Stimulated activated CD4-positive, alpha-beta T cell treated with anti-CD3 and anti-CD28 coated beads, Interleukin-4, amount 100 ng/mL, for 4 hours (primary cell): ENCODE measurements at places on chromosomes 3 and 15.

- DNase-seq = no peak
Measured at GRCh38 chr3:194777729-194778128, 92.0 kb downstream of the FAM43A start.

DNA sequence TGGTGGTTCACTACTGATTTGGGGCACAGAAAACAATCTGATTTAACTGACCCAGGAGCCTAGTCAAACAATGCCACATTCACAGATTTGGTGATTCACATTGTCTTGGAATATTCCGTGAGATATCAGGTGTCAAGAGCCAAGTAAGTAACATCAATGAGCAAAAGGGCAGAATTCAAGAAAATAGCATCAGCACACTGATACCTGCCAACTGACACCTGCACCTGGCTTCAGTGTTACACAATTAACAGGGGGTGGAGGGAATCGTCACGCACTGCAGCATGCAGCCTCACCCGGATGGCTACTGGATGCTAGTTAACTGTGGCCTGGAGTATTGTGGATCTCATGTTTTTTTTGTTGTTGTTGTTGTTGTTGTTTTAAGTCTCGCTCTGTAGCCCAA is 17.6 kb downstream of the CCNL1 start:
- DNase-seq = no peak

GRCh38 chr3:4015426-4015825 is 216.2 kb downstream of the LRRN1 start:
- no peak for DNase-seq

DNA sequence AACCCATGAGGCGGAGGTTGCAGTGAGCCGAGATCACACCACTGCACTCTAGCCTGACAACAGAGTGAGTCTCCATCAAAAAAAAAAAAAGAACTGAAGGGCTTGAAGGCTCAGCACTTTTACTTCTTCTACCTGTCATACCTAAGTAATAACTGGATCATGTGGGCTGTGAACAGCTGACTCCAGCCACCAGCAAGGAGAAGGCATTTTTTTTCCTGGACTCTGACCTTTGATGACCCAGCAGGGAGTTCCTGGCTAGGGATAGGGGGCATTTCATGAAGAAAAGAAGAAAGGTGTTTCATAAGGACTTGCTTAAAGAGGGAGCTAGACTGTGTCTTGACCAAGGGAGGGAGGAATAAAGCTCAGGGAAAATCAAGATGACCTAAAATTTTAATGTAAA is 266.0 kb downstream of the ZNF621 start:
- DNase-seq = no peak

- DNase-seq = no peak
Measured at GRCh38 chr3:171960159-171960558, 79.2 kb upstream of the FNDC3B start.

GRCh38 chr15:71048913-71049675 is 66.2 kb upstream of the THSD4 start:
- no peak for DNase-seq

DNA sequence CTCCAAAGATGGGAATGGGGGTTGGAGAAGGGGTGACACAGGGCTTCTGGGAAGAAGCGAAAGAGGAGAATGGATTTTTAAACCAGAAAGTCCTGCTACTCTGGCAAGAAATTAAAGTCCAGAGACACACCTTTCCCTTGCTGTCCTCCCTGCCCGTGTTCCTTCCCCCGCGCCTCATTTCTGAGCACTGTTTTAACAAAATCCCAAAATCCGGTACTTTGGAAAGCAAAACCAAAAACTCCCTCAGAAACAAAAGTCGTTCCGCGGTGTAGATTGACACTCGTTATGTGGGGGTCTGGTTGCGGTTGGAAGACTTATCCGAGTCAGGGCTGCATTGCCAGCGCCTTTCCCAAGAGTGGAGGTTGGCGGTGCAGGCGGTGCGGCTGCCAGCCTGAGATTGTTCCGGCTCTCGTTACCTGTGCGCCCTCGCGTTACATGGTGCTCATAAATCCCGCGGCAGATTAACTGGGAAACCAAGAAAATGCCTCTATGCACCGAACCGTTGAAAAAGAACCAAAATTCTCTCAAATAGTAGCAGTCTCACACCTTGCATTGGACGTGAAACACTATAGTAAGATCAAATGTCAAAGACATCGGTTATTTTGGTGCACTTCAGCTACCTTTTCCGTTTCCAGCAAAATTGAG is 217.7 kb downstream of the MEIS2 start:
- DNase-seq = no peak

DNA sequence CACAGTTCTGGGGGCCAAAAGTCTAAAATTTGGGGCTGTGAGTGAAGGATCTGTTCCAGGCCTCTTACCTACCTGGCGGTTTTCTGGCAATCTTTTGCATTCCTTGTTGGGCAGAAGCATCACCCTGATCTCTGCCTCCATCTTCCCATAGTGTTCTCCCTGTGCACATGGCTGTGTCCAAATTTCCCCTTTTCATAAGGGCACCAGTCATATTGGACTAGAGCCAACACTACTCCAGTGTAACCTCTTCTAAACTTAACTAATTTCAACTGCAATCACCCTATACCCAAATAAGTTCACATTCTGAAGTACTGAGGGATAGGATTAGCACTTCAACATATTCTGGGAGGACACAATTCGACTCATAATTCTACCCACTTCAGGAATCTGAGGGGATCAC is 85.0 kb downstream of the CCNL1 start:
- DNase-seq = no peak

- DNase-seq = no peak
Measured at GRCh38 chr15:65828585-65828984, 36.5 kb upstream of the DENND4A start.

DNA sequence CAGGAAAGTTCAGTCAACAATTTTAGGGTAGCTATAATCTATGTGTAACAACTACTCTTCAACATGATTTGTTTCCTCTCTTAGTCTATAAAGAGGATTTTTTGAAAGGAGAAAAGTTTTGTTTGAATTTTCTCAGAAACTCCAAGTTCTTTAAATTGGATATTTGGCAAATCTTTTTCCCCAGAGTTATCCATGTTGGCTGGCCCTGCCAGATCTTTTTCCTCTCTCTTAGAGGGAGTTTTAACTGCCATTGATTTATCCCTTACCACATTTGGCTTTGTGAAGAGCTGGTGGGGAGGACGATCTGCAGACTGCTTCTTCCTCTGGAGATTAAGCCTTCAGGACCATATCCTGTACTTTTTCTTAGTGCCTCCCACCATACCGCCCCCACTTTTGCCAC is 64.9 kb upstream of the ROPN1 start:
- no peak for DNase-seq

GRCh38 chr3:26064297-26064696 is 274.4 kb downstream of the OXSM start:
- no peak for DNase-seq

DNA sequence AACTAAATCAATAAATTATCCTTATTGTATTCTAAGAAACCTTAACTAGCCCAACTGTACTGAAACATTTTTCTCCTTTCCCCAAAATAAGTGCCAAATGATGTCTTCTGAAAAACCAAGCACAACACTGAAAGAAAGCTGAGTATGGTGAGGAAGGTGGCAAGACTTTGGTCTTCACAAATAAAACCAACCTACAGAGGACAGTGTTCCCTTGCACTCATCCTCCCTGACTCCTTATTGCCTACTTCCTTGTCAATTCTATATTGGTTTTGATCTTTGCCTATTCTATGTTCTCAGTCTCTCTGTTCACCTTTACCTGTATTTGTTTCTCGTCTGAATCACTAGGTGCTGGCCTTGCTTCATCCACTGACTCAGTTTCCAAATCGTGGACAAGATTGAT is 490.1 kb upstream of the ZNF385D start:
- no peak for DNase-seq

DNA sequence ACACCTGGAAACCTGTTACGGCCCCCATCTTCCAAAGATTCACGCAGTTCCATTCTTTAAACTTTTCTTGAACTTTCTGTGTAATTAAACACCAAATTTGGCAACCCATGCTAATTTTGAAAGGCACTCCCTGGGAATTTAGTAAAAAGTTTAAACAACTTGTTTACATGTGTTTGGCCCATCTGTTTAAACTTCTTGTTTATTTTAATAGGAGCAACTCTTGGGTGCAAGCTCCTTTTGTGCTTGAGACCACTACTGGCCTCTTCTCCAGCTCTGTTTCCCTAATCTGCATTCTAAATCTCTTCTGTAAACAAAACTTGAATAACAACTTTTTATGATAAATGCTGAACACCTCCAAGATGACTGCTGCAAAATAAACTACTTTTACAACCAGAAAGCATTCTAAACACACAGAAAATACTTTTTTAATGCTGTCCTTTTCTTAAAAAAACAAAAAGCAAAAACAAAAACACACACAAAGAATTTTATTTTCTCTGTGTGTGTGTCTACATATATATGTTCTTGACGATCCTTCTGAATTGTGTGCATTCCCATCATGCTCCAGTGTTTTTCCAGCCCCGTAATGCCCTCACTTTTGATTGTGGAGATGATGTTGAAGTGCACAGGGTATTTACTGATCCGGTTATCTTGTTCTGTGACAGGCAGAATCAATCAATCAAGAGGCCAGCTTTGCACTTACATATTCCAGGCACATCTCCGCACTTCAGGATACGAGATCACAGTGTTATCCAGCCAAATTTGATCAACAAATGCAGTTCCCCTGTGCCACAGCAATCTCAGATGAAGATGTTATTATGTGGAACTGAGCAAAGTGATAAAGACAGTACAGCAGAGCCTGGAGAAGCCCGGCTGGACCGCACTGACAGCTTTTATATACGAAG is 416.9 kb downstream of the FOXP1 start:
- no peak for DNase-seq

DNA sequence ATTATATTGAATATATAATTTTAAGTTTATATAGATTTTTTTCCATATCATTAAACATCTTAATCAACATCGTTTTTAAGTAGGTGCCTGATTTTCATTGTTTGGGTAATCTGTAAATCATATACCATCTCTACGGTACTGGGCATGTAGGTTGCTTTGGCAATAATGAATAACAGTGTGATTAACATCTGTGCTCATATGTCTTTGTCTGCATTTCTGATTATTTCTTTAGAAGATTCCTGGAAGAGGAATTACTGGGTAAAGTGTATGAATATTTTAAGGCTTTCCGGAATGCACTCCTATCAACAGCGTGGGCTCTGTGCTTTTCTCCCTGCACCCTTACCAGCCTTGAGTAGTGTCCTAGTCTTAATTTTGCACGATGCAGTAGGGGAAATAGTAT is 119.8 kb upstream of the LIPC start:
- no peak for DNase-seq

DNA sequence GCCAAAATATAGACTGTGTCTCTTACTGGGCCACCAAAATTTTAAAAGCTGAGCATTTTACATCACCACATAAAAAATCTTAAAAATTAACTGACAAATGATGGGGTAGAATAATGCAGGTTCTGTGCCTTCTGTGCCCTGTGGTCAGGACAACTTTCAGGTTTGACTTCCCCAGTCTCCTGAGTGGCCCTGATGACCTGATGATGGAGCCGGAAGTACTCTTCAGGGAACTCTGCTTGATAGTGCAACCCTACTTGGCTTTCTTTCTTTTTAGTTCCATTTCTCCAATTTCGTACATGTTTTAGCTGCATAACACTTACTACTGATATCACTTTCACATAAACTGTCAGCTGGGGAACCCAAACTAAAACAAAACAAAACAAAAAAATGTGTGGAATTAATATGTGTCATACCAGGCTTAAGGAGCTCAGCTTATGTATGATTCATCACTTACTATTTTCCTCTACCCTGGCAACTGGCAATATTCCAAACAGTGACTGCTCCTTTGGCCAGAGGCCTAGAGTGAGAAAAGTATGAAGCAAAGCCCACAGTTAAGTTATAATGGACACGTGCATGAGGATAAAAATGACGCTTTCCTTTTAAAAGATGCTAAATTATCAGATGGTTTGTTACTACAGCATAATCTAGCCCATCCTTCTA is 194.3 kb downstream of the BCHE start:
- no peak for DNase-seq

DNA sequence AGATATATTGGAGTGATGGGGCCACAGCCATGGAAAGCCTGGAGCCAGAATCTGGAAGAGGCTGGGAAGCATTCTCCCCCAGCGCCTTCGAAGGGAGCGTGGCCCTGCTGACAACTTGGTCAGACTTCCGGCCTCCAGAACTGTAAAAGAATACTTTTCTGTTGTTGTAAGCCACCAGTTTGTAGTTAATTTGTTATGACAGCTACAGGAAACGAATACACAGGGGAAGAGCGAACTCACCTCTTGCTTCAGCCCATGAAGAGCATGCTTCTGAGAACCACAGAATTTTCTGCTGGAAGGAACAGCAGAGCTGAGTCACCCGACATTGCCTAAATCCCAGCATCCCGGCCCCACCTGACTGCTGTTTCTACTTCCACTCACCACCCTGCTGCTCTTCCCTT is 501.7 kb downstream of the SHQ1 start:
- DNase-seq = no peak

DNA sequence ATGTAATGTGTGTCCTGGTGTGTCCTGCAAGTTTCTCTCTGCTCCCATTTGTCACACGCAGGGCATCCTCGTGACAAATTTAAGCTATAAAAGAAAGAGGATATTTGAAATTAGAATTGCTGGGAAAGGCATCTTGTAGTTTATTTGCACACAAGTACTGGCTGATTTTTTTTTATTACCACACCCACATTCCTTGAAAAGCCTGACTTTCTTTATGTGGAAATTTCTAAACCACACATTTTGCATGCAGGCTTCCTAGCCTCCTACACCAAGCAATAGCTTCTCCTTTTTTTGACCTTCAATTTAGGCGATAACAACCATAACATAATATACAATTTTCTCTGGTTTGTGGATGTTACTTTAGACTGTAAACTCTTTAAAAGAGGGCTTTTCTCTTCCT is 126.1 kb downstream of the SERPINI1 start:
- DNase-seq = no peak

DNA sequence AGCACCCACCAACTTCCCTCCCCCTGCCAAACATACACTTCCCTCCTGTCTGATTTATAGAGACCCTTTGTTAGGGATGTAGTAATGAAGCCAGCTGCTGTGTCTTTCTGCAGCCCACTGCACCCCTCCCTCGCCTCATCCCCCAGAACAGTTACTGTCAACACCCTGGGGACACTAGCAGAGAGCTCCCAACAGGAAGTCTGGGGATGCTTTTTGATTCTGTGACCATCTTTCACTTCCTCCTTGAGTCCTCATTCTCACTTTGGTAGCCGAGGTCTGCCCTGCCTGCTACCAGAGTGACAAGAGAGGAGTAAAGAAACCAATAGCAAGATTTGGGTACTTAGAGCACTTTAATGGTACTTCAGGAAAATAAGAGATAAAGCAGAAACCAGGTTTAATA is 201.6 kb downstream of the SATB1 start:
- no peak for DNase-seq

DNA sequence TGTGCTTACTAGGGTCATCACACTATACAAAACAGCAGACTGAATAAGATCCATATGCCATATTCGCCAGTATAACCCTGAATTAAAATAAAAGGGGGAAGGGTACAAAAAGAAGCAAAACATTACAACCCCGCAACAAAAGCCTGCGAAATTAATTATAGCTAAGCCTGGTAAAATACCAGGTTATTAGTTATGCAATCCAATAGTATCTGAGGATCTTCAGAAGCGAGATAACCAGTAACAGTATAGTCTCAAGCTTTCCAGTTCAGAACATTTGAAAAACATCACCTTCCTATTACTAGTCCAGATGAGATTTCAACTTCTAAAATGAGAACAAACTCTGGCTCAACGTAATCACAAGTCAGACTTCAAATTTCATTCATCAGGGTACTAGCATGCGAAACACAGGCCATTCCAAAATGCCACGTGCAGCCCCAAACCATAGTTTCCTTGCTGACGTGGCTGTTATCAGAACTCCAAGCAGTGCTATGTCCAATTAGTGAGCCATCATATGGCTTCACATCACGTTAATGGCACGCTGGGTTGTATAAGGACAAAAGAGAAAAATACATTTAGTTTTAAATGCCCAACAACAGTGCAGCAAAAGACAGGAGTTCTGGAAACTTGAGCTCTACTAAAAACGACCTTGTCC is 1.1 kb downstream of the SSR3 start:
- DNase-seq = no peak
